MCF 10A (cell line): ENCODE measurements at places on chromosomes 3 and 15.
A peak's percentile ranks its signal among the peaks of the same experiment; 100 is the strongest.

DNA sequence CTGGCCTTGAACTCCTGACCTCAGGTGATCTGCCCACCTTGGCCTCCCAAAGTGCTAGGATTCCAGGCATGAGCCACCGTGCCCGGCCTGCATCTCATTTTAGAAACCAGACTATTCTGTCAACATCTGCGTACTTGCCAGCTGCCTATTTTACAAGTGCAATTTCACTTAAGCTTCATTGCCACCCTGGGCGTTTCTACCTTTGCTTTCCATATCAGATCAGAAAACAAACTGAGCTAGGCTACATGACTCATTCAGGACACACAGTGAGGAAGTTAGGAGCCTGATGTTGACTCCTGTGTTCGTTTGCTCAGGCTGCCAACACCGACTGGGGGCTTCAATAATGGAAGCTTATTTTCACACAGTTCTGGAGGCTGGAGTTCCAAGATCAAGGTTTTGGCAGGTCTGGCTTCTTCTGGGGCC is 42.3 kb upstream of the KLHL25 start:
- peaks cover 10% of the 10 kb centered on the region for H3K27me3 ChIP-seq
- no peaks in the 10 kb centered on the region for H3K36me3 ChIP-seq
- no peak overlapping the region for H3K27ac ChIP-seq
- DNase-seq: peak; percentile 5
- no peaks in the 10 kb centered on the region for H3K4me1 ChIP-seq

DNA sequence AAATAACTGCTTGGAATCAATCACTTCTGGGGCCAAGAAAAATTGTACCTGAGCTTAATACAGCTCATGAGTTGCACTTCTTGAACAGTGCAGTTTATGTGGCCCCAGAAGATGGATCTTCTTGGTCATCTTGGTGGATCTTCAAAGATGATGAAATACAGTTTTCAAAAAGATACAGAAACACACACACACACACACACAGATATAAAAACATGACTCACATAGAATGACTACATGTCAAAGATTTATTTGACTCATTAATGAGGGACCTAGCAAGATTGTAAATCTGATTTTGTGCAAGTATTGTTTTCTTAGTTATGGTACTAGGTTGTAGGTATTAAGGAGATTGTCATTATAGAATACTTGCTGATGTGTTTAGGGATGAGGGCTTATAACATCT is 32.6 kb downstream of the PDCD6IP start:
- peaks cover 71% of the 10 kb centered on the region for H3K36me3 ChIP-seq
- no peak overlapping the region for H3K4me3 ChIP-seq
- DNase-seq: peak; percentile 13
- peaks cover 20% of the 10 kb centered on the region for H3K4me1 ChIP-seq
- H3K27ac ChIP-seq: no peak overlapping the region
- H3K27me3 ChIP-seq: no peaks in the 10 kb centered on the region

- no peak within 1 kb of the TSS for H3K27ac ChIP-seq
- no peaks in the 10 kb centered on the region for H3K27me3 ChIP-seq
- H3K36me3 ChIP-seq: no peaks in the 10 kb centered on the region
- DNase-seq: peak; percentile 13
These were observed at the start of gene CD200 for GRCh38 chr3:112333002-112333380. Gene CD200 (plus strand): TSS chr3:112333156. CDS start chr3:112333213, 57 bp downstream.

DNA sequence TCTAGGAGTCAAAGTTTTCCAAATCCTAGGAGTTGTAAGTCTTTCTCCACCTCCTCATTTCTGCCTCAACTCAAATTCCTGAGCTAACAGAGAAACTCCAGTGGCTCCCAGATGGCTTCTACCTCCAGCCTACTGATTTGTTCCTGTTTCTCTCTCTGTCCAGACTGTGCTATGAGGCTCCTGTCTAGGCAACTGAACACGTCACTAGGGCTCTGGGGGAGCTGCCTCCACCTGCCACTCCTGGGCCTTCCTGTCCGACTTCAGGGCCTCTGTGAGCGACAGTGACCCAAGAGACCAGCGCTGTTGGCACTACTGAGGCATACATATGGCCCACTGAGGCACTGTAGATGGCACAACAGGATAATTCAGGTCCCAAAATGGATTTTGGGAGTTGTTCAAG is 71.4 kb downstream of the EXOG start:
- no peaks in the 10 kb centered on the region for H3K4me1 ChIP-seq
- no peak overlapping the region for H3K27ac ChIP-seq
- peaks cover 5% of the 10 kb centered on the region for H3K36me3 ChIP-seq
- DNase-seq: no peak
- no peaks in the 10 kb centered on the region for H3K27me3 ChIP-seq
- no peak overlapping the region for H3K4me3 ChIP-seq

DNA sequence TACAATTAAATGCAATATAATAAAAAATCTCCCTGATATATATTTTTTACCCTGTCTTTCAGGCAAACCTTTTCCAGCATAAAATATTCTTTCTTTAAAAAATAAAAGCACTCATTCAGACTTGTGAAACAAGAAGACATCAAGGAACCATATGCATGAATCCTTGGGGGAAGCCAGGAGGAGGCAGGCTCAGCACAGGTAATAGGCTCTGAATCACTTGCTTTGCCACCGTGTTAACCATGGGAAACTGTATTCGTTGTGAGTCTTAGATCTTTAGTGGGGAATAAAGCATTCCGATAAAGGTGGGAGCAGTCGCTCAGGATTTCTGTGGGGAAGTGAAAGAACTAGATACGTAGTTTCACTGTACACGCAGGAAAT is 42.4 kb downstream of the FBN1 start:
- H3K36me3 ChIP-seq: peaks cover 12% of the 10 kb centered on the region
- no peaks in the 10 kb centered on the region for H3K27me3 ChIP-seq
- H3K4me3 ChIP-seq: no peak overlapping the region
- H3K4me1 ChIP-seq: peaks cover 12% of the 10 kb centered on the region
- H3K27ac ChIP-seq: no peak overlapping the region
- DNase-seq: no peak
